ENCODE measurements at places on chromosomes 7 and 10. TPM values are rescaled to one million over a fixed set of nuclear protein-coding genes. Genes with fewer than 3 reads are reported as not detected.
A peak's percentile ranks its signal among the peaks of the same experiment; 100 is the strongest.

DNA sequence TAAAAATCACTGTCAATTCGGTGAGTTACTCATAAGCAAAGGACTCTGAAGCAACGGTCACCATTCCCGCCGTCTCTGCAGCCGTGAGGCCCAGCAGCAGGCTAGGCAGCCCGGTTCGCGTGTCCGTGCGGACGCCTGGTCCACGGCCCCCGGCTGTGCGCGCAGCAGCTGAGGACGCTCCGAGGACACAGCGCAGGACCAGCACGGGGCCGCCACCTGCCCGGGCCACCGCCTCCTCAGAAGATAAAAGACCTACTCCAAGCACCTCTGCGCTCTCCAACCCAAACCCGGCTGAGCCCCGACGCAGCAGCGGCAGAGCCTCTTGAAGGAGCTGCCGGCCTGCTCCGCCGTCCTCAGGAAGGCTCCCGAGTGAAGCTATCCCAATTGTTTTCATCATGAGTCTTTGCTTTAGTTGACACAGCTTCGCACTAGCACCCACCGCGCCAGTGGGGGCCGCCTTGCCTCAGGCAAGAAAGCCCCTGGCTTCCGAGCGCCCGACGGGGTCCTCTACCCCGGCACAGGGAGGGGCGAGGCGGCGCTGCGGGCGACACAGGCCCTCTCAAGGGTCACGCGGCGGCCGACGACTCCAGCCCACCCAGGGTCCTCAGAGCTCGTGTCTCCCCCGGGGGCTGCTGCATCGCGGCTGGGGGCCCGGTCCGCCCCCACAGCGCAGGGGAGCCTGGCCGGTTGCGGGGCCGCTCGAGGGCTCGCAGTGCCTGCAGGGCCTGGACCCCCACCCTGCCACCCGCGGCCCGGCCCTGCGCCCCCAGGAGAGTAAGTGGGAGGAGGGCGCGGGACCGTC lies 16.9 kb upstream of the GPR146 start:
- DNase-seq, result peak; percentile 56

DNA sequence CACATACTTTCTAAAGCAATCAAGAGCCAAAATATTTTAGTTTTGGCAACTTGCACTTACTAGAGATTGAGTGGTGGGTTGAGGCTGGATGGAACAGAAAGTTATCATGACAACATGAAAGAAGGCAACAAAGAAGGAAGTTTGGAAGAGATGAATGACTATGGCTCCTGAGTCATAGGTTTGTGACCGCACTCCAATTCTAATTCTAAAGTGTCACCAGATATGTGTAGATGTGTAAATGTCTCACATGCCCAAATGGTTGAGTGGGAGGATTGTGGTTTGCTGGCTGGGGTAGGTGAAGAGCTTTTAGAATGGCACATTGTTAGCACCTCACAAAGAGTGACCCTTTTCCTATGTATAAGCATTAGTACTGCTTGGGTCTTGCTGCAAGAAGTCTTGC lies 20.2 kb downstream of the TAS2R16 start:
- DNase-seq, result no peak

DNA sequence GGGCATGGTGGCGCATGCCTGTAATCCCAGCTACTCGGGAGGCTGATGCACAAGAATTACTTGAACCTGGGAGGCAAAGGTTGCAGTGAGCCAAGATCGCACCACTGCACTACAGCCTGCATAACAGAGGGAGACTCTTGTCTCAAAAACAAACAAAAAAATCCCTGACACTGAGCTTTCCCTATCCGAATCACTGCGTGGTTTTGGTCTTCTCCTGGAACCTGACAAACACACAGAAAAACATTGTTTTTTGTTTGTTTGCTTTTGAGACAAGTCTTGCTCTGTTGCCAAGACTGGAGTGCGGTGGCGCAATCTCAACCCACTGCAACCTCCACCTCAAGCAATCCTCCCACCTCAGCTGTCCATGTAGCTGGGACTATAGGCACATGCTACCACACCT lies 50.4 kb upstream of the PTPRN2 start:
- no peak for DNase-seq

DNA sequence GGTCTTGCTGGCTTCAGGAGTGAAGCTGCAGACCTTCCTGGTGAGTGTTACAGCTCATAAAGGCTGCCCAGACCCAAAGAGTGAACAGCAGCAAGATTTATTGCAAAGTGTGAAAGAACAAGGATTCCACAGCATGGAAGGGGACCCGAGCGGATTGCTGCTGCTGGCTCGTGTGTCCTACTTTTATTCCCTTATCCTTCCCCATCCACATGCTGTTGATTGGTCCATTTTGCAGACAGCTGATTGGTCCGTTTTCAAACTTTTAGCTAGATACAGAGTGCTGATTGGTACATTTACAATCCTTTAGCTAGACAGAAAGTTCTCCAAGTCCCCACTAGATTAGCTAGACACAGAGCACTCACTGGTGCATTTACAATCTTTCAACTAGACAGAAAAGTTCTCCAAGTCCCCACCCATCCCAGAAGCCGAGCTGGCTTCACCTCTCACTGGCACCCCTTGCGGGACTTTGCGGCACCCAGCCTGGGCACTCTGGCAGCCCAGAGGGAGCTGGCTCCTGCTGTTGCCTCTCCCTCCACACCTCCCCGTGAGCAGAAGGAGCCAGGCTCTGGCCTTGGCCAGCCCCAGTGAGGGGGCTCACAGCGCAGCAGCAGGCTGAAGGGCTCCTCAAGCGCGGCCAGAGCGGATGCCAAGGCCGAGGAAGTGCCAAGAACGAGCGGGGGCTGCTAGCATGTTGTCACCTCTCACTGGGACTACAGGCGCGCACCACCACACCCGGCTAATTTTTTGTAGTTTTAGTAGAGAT lies 369.6 kb upstream of the POT1 start:
- DNase-seq, result no peak

DNA sequence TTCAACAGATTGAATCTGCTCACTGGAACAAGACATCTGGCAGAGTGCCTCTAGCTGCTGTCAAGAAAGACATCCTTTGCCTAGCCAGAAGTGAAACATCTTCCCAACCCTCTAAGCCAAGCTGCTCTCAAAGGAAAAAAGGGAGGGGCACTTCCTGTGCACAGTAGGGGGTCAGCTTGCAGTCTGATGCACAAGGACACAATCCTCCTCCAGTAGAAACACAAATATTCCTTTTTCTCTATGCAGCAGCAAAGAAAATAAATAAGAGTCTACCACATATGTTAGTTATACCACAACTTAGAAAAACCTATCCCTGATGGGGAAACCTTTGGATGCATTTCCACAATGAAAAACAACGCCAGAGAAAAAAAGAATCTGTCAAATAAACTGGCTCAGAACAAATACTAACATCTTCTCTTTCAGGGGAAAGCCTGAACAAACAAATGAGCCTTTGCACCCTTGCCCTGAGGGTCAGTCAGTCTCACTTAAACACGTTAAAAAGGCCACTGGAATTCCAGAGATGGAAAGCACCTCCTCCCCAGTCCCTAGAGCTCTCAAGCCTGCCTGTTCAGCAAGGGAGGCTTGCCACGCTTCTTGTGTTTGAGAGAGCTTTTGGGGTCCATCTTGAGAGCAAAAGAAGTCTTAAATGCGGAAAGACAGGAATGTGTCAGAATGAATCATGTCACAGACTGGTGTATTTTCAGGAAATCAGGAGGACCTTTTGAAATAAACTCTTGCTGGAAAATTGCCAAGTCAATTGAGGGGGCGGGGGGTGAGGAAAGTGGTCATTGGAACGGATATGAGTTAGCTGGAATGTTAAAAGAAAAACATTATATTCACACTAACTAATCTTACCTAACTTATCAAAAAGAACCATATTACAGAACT lies 7.5 kb downstream of the LAMB1 start:
- DNase-seq, result peak; percentile 85

- DNase-seq, result peak; percentile 20
Observed at GRCh38 chr10:84008878-84009277, 130.4 kb upstream of the GHITM start.

GRCh38 chr10:105611244-105611798 lies 970.2 kb downstream of the SORCS3 start:
- DNase-seq, result no peak

DNA sequence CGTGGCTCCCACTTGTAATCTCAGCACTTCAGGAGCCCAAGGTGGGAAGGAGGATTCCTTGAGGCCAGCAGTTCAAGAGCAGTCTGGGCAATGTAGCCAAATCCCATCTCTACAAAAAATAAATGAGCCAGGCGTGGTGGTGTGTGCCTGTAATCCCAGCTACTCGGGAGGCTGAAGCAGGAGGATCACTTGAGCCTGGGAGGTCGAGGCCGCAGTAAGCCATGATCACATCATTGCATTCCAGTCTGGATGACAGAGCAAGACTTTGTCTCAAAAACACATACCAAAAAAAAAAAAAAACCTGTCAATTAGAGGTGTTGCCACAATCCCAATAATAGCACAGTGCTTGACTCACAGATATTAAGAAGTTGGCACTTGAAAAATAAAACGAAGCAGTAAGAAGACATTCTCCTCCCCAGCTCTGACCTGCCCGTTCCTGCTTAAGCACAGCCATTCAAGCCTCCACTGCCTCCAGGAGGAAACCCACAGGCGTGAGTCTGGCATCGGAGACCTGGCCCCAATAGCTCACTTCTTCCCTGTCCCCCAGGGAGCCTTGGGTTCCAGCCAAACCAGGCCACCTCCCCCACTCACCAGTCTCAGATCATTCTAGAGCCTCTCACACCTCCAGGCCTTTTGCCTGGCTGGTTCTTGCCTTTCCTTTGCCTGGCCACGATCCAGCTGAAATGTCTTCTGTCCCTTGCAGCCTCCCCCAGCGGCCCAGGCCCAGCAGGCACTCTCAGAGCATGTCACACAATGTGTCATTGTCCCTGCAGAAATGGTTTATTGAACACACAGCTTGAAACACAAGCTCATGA lies 45.3 kb upstream of the GTF2I start:
- peak; percentile 61 for DNase-seq

DNA sequence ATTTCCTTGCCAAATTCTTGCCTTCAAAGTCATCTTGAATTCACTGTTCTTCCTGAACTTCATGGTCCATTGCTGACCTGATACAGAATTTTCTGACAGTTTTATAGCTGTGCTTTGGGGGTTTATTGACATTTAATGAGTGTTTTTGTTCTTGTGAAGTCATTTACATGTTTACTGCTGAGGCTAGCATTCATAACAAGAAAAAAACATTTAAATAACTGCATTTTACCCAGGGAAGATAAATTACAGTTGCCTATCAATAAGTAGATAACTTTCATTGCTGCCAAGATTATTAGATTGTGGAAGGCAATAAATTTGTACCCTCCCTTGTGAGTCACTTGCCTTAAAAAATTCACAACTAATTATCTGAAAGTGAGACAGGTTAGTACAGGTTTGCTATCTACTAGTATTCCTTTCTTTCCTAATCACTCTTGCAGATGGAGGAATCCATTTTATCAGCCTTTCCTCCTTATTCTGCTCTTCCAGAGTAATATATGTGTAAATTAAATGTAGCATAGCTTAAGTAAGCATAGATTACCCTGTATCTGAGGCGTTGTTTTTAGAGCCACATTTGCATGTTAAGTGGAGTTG lies 178.4 kb downstream of the EXOC4 start:
- DNase-seq, result no peak

DNA sequence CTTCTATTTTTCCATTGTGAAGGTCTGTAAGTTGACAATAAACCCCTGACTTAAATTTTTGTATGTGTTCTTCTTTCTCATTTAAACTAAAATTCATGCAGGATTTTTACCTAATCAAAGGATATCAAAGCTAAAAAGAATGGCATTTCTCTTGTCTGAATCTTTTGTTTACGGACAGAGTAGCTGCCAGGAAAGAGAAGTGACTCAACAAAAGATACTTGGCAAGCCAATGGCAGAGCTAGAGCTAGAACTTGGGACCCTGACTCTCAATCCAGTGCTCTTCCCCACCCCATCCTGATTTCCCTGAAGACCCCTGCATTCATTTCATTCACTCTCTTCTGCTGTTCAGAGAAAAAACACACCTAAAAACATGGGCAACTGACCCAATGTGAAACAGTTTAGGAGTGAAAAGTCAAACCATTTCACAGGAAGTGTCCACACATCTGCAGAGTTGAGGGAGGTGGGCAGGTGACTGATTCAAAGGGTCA lies 40.2 kb upstream of the PDLIM1 start:
- DNase-seq, result no peak

DNA sequence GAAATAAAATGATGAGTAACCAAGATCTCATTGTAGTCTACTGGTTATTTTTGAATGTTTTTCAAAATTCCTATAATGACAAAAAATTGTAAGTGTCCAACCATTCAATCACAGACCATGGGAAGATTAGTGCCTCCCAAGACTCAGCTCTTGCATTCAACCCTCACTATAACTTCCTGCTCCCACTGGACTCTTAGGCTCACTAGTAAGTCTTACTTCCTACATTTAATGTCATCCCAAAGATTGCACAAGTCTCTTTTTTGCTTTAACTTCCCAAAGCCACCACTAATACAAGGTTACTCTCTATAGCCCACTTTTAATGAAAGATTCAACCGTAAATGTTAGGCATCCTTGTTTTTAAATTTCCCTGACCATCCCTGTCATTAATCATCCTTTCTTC lies 111.9 kb upstream of the NRBF2 start:
- no peak for DNase-seq

GRCh38 chr10:30463944-30464451 lies 30.0 kb downstream of the MAP3K8 start:
- DNase-seq, result no peak

DNA sequence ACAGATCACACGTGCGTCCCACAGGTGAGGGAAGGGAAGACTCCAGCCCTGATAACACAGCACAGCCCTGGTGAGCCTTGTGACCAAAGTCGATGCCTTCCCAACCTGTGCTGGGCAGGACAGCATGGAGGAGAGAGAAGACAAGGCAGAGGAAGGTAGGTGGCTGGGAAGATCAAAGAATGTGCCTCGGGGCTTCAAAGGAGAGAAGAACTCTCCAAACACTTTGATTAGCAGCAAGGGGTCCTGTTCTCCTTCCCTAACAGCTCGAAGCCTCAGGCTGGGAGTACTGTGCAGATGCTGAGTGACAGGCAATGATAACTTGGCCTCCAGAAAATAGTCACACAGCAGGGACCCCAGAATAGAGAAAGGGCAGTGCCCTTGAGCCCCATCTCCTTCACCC lies 288.5 kb downstream of the TCERG1L start:
- no peak for DNase-seq

DNA sequence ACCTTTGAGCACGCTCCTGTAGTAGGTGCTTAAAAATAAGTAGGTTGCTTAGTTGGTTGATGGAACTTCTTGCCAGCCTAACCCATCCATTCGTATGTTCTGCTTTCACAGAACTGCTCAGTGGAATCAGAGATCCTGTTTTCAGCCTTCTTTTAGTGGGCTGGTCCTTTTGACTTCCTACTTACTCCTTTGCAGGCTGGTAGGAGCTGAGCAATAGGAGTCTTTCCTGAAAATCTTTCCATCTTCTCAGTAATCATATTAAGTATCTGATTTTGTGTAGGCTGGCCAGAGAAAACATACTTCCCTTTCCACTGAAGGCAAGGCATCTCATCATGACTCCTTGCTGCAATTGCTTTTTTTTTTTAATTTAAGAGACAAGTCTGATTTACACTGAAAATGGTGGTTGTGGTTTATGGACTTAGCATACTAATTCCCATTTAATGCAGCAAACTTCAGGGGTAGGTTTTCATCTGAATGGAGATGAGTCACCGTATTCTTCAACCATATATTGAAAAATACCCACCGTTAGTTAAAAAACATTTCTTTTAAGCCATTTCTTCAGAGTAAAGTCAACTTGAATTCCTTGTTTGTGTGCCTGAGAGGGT lies 208.0 kb downstream of the ZNF365 start:
- no peak for DNase-seq

MOGAT3 gene
- not detected for total RNA-seq

BHLHA15 gene
- 2.2 TPM for total RNA-seq

GNAT3 gene
- total RNA-seq, result not detected

PRSS37 gene
- total RNA-seq, result not detected

CALML5 gene
- not detected for total RNA-seq

All from cardiac muscle cell (in vitro differentiated cells and primary cell).